Cerebellum (tissue), 4 donors: ENCODE measurements at places on chromosomes 1 and 21. TPM values are rescaled to one million over a fixed set of nuclear protein-coding genes. Genes with fewer than 3 reads are reported as not detected.

The ATP1A4 gene
- 0.64 TPM for total RNA-seq

The PLEKHN1 gene
- not detected for total RNA-seq

GRCh38 chr1:161159087-161159912 lies at the start of gene USP21:
Gene USP21, plus strand, starts transcription at chr1:161159500. Its CDS starts 1,141 bp downstream, at chr1:161160641.
- peak; percentile 97 for DNase-seq

GRCh38 chr1:151985270-151985669 lies 8.4 kb downstream of the S100A10 start:
- DNase-seq = no peak

- no peak for DNase-seq
Observed at GRCh38 chr21:33198346-33199099, 31.2 kb upstream of the IFNAR2 start.
